Gastrocnemius medialis (tissue), 4 donors: ENCODE measurements at places on chromosomes 1 and 21. TPM values are rescaled to one million over a fixed set of nuclear protein-coding genes. Genes with fewer than 3 reads are reported as not detected.
A peak's percentile ranks its signal among the peaks of the same experiment; 100 is the strongest.

DNA sequence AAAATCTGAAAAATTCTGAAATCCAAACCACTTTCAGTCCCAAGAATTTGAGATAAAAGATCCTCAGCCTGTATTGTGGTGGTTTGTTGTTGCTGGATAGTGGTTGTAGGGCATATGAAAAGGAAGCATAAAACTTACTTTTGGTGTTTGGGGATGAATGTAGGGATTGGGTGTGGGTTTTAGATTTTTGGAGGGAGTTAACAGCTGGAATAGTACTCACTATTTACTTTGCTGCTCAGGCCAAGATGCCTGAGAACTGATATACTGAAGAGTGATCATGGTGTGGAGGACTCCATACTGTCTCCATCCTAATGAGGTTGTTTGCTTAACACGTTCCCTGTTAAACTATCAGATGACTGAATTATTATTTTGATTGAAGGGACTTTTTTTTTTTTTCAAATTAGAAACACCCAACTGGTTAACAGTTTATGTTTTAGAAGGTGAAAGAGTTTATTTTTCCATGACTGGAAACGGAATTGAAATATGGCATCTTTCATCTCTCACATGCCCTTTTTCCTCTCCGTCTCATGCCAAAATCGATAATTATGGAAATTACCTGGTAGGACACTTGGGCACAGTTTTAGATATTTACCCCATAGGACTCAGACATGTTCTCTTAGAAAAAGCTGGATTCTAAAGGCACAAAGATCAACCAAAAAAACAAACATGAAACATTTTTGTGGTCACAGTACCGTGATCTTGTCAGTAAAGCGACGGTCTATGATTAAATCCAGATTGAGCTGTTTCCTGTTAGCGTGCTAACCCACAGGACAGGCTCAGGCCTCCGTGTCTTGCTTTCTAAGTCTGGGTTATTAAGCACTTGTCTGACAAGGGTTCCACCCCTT is 37.3 kb downstream of the RGL1 start:
- DNase-seq = no peak

DNA sequence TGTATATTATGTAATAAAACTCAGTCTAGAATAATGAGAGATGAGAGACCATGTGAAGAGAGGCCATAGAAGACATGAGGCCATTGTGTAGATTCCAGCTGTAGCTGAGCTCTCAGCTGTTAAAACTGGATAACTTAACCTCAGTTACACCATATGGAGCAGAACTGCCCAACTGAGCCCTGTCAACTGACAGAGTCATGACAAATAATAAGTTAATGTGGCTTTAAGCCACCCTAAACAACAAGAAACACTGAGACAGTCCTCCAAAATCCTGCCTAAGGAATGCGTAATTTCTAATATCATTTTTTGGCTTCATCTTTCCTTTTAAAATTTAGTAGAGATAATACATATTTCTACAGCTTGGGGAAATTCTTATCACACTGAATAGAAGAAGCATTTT is 580.0 kb upstream of the RGS18 start:
- no peak for DNase-seq

GRCh38 chr21:35575280-35575915 is 484.9 kb downstream of the SETD4 start:
- DNase-seq = no peak

GRCh38 chr1:218273762-218274479 is 11.2 kb upstream of the RRP15 start:
- DNase-seq = no peak

GRCh38 chr1:90716552-90717355 is at the start of gene BARHL2:
BARHL2 (minus strand) TSS chr1:90717302; CDS start chr1:90717195, 107 bp downstream.
- DNase-seq = no peak

- DNase-seq = no peak
Observed at GRCh38 chr1:10534519-10534918, 59.8 kb downstream of the PEX14 start.

- no peak for DNase-seq
Observed at GRCh38 chr1:90821788-90822359, 104.8 kb upstream of the BARHL2 start.

GRCh38 chr1:181012203-181012745 is 10.4 kb downstream of the STX6 start:
- no peak for DNase-seq

GRCh38 chr21:15759469-15759868 is 29.7 kb downstream of the USP25 start:
- no peak for DNase-seq

DNA sequence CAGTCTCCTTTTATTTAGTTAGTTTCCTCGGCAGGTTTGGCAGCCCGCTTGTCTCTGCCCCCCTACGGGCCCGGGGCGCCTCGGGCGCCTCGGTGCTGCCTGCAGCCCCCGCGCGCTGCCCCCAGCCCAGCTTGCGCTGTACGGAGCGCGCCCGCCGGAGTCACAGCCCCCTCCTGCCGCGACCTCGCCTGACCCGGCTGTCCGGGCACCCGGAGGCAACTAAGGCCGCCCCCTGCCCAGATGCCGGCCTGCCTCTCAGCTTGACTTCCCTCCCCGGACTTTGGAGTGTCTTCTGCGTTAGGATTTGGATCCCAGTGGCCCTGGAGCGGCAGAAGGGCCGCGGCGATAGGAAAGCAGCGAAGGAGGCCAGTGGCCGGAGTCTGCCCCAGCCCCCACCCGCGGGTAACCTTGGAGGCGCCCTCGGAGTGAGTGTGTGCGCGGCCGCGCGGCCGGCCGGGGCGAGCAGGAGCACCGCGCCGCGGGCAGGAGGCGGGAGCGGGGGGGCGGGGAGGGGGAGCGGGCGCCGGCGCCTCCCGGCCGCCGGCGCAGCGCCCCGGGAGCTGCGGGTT is 7.6 kb downstream of the CDKN2C start:
- peak; percentile 60 for DNase-seq

GRCh38 chr1:52400131-52400530 is 4.1 kb downstream of the ORC1 start:
- no peak for DNase-seq

DNA sequence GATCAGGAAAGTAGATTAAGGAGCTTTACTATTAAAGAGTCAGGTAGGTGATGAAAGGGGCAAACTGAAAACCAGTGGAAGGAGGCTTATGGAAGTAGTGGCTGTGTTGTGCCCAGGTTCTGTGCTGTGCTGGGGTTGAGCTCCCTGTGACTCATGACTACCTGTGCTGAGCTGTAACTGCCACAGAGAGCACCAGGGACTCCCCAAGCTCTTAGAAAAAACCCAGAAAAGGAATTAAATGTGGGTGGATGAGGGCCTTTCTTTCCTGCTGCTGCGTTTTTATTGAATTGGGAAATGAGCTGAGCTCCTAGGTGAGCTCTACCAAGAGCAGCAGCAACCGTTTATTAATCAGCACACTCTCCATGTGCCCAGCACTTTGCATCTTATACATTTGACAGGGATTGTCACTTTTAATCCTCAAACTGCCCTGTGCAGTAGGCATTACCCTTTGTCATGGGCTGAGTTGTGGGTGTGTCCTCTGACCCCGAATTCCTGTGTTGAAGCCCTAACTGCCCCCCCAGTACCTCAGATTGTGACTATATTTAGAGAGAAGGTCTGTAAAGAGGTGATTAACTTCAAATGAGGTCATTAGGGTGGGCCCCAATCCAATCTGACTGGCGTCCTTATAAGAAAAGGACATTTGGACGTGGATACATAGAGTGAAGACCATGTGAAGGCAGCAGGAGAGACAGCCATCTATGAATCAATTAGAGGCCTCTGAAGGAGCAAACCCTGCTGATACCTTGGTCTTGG is 65.4 kb downstream of the AK4 start:
- no peak for DNase-seq

GRCh38 chr1:154953611-154954038 is 2.3 kb downstream of the PBXIP1 start:
- no peak for DNase-seq

- DNase-seq = no peak
Observed at GRCh38 chr1:232084584-232085223, 458.1 kb downstream of the DISC1 start.

- no peak for DNase-seq
Observed at GRCh38 chr21:44083631-44084291, 23.4 kb upstream of the PWP2 start.

GRCh38 chr21:22965455-22966135 is 1967.4 kb downstream of the NCAM2 start:
- DNase-seq = no peak

DNA sequence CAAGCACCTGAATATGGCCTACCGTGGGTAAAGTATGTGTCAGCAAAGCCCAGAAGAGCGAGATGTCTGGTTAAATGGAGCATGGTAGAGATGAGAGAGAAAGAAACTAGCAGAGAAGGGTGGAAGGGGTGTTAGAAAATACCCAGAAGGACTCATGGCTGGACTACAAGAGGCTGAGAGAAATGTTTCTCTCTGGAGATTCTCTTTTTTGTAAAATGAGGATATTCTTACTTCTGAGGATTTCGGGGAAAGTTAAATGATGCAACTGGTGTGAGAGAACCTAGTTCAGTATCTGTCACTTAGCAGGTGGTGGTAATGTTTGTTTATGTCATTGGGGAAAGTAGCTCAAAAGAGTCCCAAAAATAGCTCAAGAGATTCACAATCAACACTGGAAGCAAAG is 7.2 kb upstream of the EPS15 start:
- no peak for DNase-seq

GRCh38 chr1:107563441-107563840 is 401.5 kb downstream of the VAV3 start:
- DNase-seq = no peak

- no peak for DNase-seq
Observed at GRCh38 chr1:196573226-196573625, 35.0 kb downstream of the KCNT2 start.

DNA sequence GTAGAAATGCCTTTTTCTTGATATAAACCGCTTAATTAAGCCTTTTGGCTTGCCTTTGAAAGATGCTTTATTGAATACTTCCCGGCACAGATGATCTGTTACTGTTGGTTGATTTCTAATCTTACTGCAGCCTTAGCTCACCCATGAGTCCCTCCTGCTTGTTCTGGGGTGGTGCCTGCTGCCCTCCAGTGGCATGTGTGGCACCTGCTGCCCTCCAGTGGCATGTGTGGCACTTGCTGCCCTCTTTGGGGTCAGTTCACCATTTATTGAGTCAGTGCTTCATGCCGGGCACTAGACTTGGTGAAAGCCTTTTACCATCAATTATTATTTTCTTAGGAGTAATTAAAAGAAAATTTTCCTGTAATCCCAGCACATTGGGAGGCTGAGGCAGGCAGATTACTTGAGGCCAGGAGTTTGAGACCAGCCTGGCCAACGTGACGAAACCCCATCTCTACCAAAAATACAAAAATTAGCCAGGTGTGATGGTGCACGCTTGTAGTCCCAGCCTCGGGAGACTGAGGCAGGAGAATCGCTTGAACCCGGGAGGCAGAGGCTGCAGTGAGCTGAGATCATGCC is 54.3 kb downstream of the ADARB1 start:
- peak; percentile 74 for DNase-seq

- no peak for DNase-seq
Observed at GRCh38 chr1:11951901-11952300, 17.4 kb downstream of the PLOD1 start.

DNA sequence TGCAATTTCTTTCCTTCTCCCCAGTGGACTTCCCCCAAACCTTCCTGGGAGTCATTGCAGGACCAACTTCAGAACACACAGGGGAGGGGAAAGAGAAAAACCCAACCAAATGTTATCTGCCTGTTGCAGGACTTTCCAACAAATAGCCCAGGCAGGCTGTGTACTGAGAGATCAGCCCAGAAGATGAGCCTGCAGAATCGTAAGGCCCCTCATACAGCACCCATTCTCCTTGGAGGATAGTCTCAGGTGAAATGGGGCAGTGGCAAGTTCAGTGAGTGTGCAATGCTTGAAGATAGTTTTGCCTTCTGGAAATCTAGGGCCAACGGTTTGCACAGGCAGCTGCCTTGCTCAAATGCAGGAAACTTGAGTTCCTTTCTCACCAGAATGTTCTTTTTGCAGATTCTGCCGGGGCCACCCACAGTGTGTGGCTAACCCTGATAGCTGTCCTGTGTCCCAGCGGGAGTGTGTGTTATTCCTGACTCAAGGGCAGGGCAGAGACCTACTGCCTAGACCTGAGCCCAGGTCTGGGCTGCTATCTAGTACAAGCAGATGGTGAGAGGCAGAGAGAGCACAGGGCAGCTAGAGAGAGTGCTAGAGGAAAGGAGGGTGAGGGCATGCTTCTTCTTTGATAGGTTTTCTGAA is 48.8 kb downstream of the GADD45A start:
- DNase-seq = no peak

GRCh38 chr1:65524931-65525265 is 104.4 kb downstream of the LEPR start:
- no peak for DNase-seq

DNA sequence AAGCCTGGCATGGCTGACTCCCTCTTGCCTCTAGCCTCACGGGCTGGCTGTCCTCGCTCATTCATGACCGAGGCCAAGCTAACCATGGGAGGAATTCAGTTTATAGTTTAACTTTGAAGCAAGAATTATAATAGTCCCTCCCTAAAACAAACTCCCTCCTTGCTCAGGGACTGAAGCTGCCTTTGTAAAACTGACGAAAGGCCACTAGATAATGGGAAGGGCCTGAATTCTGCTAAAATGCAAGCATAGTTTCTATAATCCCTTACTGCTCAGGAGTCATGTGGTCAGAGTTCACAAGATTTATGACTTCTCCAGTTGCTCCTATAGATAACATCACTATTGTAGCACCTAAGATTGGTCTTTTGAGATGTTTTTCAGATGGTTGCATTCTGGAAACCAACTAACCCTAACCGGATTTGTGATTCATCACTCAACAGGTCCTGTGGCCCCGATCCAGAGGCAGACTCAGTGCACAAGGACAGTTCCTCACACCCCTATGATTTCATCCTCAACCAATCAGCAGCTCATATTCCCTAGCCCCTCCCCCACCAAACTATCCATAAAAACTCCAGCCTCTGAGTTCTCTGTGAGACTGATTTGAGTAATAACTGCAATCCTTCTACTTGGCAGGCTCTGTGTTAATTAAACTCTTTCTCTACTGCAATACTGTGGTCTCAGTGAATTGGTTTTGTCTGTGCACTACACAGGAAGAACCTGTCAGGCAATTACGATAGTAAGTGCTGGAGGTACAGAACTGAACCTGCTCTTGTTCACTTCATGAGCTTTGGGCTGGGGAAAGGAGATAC is 26.4 kb downstream of the HHIPL2 start:
- DNase-seq = no peak

OR2G6 gene
- not detected for total RNA-seq

TMEM200B gene
- 1.4 TPM for total RNA-seq

LCE1F gene
- total RNA-seq = not detected

AGMAT gene
- total RNA-seq = 2.6 TPM

OSBPL9 gene
- total RNA-seq = 65.8 TPM

OR2T27 gene
- not detected for total RNA-seq

DIO1 gene
- total RNA-seq = not detected

ARID4B gene
- total RNA-seq = 15.6 TPM

CHODL gene
- not detected for total RNA-seq

RASSF5 gene
- 6.2 TPM for total RNA-seq

AMPD1 gene
- total RNA-seq = 65.4 TPM

CLDN19 gene
- total RNA-seq = not detected

SLC5A9 gene
- not detected for total RNA-seq

RGSL1 gene
- total RNA-seq = not detected
